Common myeloid progenitor, CD34-positive (primary cell): ENCODE measurements at places on chromosomes 4 and X.
A peak's percentile ranks its signal among the peaks of the same experiment; 100 is the strongest.

DNA sequence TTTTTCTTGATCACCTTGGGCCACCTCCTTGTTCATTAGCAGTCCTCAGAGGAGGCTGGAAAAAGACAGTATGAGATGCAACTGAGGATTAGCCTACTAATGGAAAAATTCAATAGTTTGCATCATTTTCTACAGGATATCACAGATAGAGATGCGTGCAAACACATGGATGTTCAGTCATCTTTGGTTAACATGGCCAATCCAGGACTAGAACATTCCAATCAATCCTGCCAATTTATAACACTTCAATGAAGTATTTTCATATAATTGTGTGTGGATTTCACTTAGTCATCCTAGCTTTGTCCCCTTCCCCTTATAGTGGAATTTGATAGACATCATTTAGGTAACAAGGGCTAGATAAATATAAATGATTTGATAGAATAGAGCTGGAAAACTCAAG lies 42.7 kb downstream of the MAML3 start:
- H3K4me3 ChIP-seq, result no peak overlapping the region
- no peaks in the 10 kb centered on the region for H3K27me3 ChIP-seq
- peaks cover 52% of the 10 kb centered on the region for H3K4me1 ChIP-seq
- DNase-seq, result no peak
- no peaks in the 10 kb centered on the region for H3K36me3 ChIP-seq

- H3K27ac ChIP-seq, result no peak overlapping the region
- no peak overlapping the region for H3K4me3 ChIP-seq
- DNase-seq, result no peak
Observed at GRCh38 chrX:11267425-11267824, 25.8 kb upstream of the AMELX start.

GRCh38 chr4:185710487-185710995 lies 101.5 kb downstream of the SORBS2 start:
- no peak overlapping the region for H3K27ac ChIP-seq
- no peak overlapping the region for H3K4me3 ChIP-seq
- no peak for DNase-seq
- H3K36me3 ChIP-seq, result no peaks in the 10 kb centered on the region
- H3K27me3 ChIP-seq, result no peaks in the 10 kb centered on the region

DNA sequence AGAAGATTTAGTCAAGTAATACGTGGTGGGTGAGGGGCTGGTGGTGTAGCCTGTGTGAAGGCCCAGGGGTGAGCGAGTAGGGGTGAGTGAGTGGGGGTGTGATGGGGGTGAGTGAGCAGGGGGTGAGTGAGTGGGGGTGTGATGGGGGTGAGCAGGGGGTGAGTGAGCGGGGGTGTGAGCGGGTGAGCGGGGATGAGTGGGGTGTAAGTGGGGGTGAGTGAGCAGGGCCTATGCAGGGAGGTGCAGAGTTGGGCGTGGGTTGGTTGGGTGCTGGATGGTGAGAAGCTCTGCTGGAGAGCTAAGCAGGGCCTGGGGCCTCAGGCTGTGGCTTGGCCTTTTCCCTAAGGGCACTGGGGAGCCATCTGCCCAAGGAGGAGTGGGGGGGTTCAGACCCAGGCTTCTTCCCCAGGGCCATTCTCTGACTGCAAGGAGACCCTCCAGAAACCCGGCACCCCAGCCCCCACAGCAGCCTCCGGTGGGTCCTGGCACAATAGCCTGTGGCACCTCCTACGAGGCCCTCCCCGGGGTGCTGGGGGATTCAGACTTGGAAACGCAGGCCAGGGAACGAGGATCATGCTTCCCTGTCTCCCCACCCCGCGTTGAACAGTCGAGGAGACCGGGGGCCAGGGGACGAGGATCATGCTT lies 30.4 kb downstream of the SH3TC1 start:
- H3K36me3 ChIP-seq, result peaks cover 18% of the 10 kb centered on the region
- no peak for DNase-seq
- no peaks in the 10 kb centered on the region for H3K27me3 ChIP-seq
- no peak overlapping the region for H3K27ac ChIP-seq

GRCh38 chr4:185582651-185583400 lies 47.5 kb upstream of the PDLIM3 start:
- H3K4me1 ChIP-seq, result no peaks in the 10 kb centered on the region
- H3K4me3 ChIP-seq, result no peak overlapping the region
- peaks cover 22% of the 10 kb centered on the region for H3K27me3 ChIP-seq
- H3K27ac ChIP-seq, result no peak overlapping the region
- no peaks in the 10 kb centered on the region for H3K36me3 ChIP-seq

GRCh38 chr4:107299646-107300045 lies 263.5 kb upstream of the DKK2 start:
- H3K27ac ChIP-seq, result no peak overlapping the region
- H3K36me3 ChIP-seq, result no peaks in the 10 kb centered on the region
- H3K4me1 ChIP-seq, result no peaks in the 10 kb centered on the region
- no peak for DNase-seq
- no peaks in the 10 kb centered on the region for H3K27me3 ChIP-seq
- no peak overlapping the region for H3K4me3 ChIP-seq

DNA sequence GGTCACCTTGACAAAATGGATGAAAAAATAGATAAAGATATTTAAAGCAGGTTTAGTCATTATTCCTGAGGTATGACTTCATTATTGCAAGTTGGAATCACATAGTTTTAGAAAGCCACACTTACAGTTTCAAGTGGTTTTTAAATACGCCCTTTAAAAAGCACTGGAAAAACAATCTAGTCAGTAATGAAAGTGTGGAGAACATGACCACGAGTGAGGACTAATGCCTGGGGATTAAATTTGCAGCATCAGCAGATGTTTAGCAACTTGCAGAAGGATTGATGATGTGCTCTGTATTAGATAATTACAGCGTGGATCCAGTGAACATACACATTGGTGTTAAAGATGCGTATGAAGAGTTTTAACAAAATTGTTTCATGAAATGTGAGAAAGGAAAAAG lies 5.9 kb downstream of the SPARCL1 start:
- no peaks in the 10 kb centered on the region for H3K27me3 ChIP-seq
- no peaks in the 10 kb centered on the region for H3K4me1 ChIP-seq
- H3K4me3 ChIP-seq, result no peak overlapping the region
- no peak overlapping the region for H3K27ac ChIP-seq
- no peaks in the 10 kb centered on the region for H3K36me3 ChIP-seq
- DNase-seq, result no peak

DNA sequence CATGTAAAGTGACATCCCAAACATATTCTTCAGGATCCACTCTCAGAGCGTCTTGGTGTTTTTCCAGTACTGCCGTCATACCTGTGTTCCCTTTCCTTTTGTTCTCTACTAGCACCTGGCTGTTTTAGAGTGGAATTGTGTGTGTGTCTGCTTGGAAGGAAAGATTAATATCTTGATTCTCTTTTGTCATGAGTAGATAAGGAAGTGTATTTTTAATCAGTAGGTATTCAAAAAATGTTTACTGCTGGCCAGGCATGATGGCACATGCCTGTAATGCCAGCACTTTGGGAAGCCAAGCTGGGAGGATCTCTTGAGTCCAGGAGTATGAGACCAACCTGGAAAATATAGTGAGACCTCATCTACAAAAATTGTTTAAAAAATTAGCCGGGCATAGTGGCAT lies 198.8 kb downstream of the CBR4 start:
- no peak overlapping the region for H3K4me3 ChIP-seq
- no peaks in the 10 kb centered on the region for H3K27me3 ChIP-seq
- DNase-seq, result no peak
- peaks cover 2% of the 10 kb centered on the region for H3K4me1 ChIP-seq
- H3K36me3 ChIP-seq, result no peaks in the 10 kb centered on the region

- H3K27ac ChIP-seq, result no peak overlapping the region
- H3K27me3 ChIP-seq, result no peaks in the 10 kb centered on the region
- DNase-seq, result no peak
- no peak overlapping the region for H3K4me3 ChIP-seq
- H3K36me3 ChIP-seq, result peaks cover 16% of the 10 kb centered on the region
Observed at GRCh38 chr4:39505581-39505980, 21.7 kb downstream of the UGDH start.

GRCh38 chr4:81599742-81600380 lies 128.2 kb upstream of the RASGEF1B start:
- no peak overlapping the region for H3K27ac ChIP-seq
- DNase-seq, result no peak
- no peaks in the 10 kb centered on the region for H3K4me1 ChIP-seq
- no peaks in the 10 kb centered on the region for H3K27me3 ChIP-seq
- H3K4me3 ChIP-seq, result no peak overlapping the region

- no peak overlapping the region for H3K27ac ChIP-seq
- H3K4me1 ChIP-seq, result no peaks in the 10 kb centered on the region
- no peaks in the 10 kb centered on the region for H3K27me3 ChIP-seq
- no peak overlapping the region for H3K4me3 ChIP-seq
Observed at GRCh38 chr4:96097040-96097607, 257.2 kb downstream of the PDHA2 start.

GRCh38 chr4:189124149-189124758 lies 816.4 kb upstream of the FRG1 start:
- peak; percentile 21 for DNase-seq
- H3K4me3 ChIP-seq, result no peak overlapping the region
- no peaks in the 10 kb centered on the region for H3K27me3 ChIP-seq
- no peaks in the 10 kb centered on the region for H3K36me3 ChIP-seq
- H3K27ac ChIP-seq, result no peak overlapping the region

- H3K36me3 ChIP-seq, result no peaks in the 10 kb centered on the region
- no peak overlapping the region for H3K27ac ChIP-seq
- no peak overlapping the region for H3K4me3 ChIP-seq
- H3K27me3 ChIP-seq, result peaks cover 45% of the 10 kb centered on the region
Observed at GRCh38 chr4:140579278-140579677, 10.5 kb upstream of the UCP1 start.

DNA sequence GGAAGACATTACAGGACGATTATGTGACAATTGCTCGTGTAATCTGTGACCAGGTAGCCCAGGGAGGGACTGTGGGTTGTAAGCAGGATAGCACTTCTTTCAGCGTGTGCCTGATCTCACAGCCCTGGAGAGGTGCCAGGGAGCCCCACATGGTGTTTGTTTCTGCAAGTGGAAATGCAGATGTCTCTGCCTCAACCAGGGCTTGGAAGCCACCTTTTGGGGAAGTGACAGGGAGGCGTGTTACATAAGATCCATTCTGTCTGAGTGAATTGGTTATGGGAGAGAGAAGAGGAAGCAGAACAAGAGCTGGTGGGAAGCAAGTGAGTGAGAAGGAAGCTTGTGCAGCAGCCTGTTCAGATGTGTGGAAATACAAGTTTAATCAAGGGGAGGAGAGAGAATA lies 104.5 kb upstream of the GATB start:
- peak; percentile 22 for DNase-seq
- H3K4me1 ChIP-seq, result peaks cover 7% of the 10 kb centered on the region
- no peak overlapping the region for H3K4me3 ChIP-seq

- H3K4me3 ChIP-seq, result no peak overlapping the region
- H3K27ac ChIP-seq, result no peak overlapping the region
- H3K36me3 ChIP-seq, result no peaks in the 10 kb centered on the region
- no peak for DNase-seq
- no peaks in the 10 kb centered on the region for H3K4me1 ChIP-seq
Observed at GRCh38 chr4:8538076-8538702, 42.0 kb upstream of the GPR78 start.

DNA sequence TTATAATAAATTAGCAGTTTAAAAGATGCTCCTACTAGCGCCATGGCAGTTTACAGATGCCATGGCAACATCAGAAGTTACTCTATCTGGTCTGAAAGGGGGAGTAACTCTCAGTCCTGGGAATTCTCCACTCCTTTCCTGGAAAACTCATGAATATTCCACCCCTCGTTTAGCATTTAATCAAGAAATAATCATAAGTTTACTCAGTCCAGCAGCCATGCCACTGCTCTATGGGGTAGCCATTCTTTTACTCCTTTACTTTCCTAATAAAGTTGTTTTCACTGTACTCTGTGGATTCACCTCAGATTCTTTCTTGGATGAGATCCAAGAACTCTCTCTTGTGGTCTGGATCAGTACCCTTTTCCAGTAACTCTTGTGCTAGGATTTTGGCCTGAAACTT lies 52.3 kb downstream of the GUCY1B1 start:
- H3K4me1 ChIP-seq, result no peaks in the 10 kb centered on the region
- no peak overlapping the region for H3K27ac ChIP-seq
- DNase-seq, result no peak
- peaks cover 18% of the 10 kb centered on the region for H3K36me3 ChIP-seq
- H3K27me3 ChIP-seq, result no peaks in the 10 kb centered on the region

DNA sequence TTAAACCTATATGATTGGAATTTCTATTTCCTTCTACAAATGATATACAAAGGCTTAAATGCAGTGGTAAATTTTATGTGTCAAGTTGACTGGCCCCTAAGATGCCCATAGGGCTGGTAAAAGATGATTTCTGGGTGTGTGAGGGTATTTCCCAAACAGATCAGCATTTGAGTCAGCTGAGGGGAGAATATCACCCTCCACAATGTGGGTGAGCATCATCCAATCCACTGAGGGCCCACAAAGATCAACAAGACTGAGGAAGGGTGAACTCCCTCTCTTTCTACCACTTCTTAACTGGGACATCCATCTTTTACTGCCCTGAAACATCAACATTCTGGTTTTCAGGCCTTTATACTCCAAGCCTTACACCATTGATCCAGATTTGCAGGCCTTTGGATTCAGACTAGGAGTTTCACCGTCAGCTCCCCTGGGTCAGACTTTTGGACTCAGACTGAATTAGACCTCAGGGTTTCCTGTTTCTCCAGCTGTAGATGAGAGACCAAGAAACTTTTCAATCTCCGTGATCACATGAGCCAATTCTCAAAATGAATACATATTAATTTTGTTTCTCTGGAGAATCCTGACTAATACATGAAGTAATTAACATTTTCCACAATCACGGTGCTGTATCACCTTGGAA lies 1020.7 kb upstream of the SLIT2 start:
- DNase-seq, result no peak
- no peak overlapping the region for H3K4me3 ChIP-seq

DNA sequence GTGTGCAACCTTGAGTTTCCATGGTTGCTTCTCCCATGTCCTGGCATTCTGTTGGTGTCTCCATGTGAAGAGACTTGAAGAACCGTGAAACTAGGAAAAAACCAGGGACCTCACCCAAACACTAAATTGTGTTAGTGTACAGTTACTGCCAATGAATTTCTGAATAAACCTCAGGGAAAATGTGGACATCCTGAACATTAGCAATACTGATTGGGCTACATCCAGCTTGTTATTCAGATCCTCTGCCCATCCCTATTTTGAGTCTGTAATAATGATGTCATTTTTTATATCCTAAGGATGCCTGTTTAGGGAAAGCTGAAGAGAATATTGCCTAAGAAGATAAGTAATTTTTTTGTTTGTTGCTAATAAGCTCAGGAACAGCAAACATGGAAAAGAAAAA lies 262.7 kb downstream of the TMA16 start:
- H3K27ac ChIP-seq, result no peak overlapping the region
- H3K36me3 ChIP-seq, result no peaks in the 10 kb centered on the region
- DNase-seq, result no peak
- no peak overlapping the region for H3K4me3 ChIP-seq

GRCh38 chr4:15148199-15148598 lies 145.9 kb downstream of the CPEB2 start:
- H3K27ac ChIP-seq, result no peak overlapping the region
- no peak overlapping the region for H3K4me3 ChIP-seq
- H3K27me3 ChIP-seq, result no peaks in the 10 kb centered on the region

- H3K27ac ChIP-seq, result no peak overlapping the region
- DNase-seq, result no peak
- H3K4me3 ChIP-seq, result no peak overlapping the region
- H3K27me3 ChIP-seq, result no peaks in the 10 kb centered on the region
- H3K4me1 ChIP-seq, result no peaks in the 10 kb centered on the region
Observed at GRCh38 chr4:52201715-52202114, 150.6 kb downstream of the SPATA18 start.

GRCh38 chr4:56684320-56685050 lies 3.4 kb upstream of the HOPX start:
- H3K4me3 ChIP-seq, result no peak overlapping the region
- H3K36me3 ChIP-seq, result no peaks in the 10 kb centered on the region
- H3K27ac ChIP-seq, result no peak overlapping the region
- DNase-seq, result no peak
- H3K4me1 ChIP-seq, result peaks cover 6% of the 10 kb centered on the region

- no peak overlapping the region for H3K27ac ChIP-seq
- no peak for DNase-seq
- no peaks in the 10 kb centered on the region for H3K36me3 ChIP-seq
- H3K27me3 ChIP-seq, result no peaks in the 10 kb centered on the region
Observed at GRCh38 chrX:69366183-69366582, 137.9 kb upstream of the NALF2 start.
